ENCODE measurements at places on chromosomes 6 and 20.
A peak's percentile ranks its signal among the peaks of the same experiment; 100 is the strongest.

DNA sequence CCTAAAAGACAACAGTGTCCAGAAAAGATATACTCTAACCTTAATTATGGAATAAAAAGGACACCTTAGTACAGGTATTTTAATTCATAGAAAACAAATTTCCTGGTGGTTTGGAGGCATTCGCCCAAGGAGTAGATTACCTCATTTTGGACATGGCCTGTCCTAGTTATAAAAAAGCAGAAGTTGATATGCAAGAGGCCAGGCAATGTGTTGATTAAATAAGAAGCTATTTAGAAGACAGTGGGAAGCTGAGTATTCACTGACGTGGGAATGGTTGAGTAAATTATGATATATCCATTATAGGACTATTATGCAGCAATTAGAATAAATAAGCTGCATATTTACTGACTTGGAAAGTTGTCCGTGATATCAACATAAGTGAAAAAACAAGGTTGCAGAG, 314.9 kb downstream of the ALDH8A1 start:
- DNase-seq, result no peak

- DNase-seq, result peak; percentile 91
These were observed 1.8 kb upstream of the KCNQ5 start for GRCh38 chr6:72619883-72620696.

DNA sequence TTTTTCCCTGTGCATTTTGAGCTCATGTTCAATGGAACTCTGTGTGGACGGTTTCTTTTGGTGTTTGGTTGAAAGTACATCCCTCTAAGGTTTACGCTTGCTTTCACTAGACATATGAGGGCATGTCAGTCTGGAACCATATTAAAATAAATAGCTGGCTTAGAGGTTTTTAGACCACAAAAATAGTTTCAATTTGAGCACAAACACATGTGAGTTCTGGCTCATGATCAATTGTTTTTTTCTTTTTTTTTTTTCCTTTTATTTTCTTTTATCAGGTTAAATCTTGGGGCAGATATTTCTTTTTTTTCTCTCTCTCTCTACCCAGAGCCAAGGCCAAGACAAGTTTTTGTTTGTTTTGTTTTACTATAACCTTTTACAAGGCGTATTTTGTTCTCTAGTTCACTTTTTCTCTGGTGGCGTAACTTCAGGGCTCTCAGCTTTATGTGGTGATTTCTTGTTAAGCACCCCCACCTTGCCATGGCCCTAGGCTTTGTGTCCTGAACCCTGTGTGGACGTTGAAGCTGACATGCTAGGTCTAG, 92.9 kb downstream of the SHLD1 start:
- no peak for DNase-seq

DNA sequence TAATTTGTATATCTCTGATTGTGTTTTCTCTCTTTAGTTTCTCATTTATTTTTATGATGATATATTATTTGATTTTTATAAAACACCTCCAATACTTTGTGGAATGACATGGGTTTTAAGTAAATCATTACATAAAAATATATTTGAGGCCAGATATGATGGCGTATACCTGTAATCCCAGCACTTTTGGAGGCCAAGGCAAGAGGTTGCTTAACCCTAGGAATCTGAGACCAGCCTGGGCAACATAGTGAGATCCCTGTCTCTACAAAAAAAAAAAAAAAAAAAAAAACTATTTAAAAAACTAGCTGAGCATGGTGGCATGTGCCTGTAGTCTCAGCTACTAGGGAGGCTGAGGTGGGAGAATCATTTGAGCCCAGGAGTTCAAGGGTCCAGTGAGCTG, 87.3 kb downstream of the BMP6 start:
- no peak for DNase-seq

DNA sequence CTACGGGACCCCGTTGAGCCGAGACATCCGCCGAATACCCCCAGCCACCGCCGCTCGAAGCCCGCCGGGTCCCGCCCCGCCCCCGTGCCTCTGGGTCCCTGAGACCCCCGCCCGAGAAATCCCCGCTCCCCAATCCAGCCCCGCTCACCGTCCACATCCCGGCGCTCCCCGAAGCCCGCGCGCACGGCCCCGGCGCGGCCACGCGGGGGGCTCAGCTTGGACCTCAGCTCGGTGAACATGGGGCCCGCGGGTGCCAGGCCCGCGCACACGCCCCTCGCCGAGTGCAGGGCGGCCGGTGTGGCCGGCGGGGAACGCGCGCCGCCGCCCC, 249 bp downstream of the SAMD10 start:
- DNase-seq, result no peak

GRCh38 chr20:8431538-8432434, 299.7 kb downstream of the PLCB1 start:
- no peak for DNase-seq

DNA sequence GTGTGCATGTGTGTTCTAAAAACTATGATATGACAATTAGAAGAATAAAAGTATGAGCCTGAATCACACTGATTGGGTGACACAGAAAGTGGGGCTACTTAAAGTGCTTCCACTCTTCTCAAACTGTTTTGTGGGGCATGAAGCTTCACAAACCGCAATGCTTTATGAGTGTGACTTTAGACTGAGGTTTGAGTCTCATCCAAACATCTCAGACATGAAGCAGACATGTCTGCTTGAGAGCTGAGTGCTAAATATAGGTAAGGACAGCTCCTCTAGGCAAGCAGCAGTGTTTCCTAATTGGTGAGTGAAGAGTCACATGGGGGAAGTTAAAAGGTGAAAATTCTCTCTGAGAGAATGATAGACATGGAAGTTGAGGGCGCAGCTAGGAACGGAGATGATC, 726.9 kb upstream of the CITED2 start:
- DNase-seq, result no peak

DNA sequence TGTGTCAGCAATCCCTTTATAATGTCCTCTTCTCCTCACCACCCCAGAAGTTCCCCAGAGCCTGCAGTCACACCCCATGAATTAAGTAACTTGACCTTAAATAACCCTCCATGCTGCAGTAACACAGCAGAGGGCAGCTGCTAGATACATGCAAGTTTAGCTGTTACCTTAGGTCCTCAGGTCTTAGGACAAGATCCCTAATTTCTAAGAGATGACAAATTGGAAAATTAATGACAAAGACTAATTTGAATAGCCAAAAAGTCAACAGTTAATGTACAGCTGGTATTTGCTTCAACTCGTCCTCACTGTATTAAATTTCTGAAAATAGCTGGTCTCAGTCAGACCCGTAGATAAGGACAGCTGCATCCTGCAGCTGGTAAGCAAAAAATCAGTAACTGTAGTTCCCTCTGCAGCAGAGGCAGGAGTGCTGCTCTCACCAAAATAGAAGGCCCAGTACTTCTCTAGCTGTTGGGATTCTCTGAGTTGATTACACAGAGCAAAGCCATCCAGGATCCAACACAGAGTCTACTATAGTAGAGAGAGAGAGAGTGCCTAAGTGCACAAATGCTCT, 62.4 kb downstream of the TNFRSF21 start:
- no peak for DNase-seq

DNA sequence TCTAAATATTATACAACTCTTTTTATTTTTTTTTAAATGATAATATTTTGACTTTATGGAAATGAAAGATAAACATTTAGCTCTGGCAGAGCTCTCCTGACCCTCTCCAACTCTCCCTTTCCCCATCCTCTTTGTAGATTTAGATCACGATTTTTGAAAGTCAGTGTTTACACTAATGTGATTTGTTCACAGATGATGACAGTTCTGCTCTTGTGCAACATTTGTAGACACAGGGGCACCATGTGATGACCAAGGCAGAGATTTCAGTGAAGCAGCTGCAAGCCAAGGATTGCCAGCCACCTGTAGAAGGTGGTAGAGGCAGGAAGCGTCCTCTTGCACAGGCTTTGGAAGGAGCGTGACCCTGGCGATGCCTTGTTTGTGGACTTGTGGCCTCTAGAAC, 483.2 kb downstream of the QKI start:
- DNase-seq, result no peak

- DNase-seq, result no peak
These were observed 246.1 kb downstream of the RIMS1 start for GRCh38 chr6:72132427-72132826.

- no peak for DNase-seq
These were observed 3.6 kb upstream of the BRD2 start for GRCh38 chr6:32964776-32965175.

- DNase-seq, result no peak
These were observed 80.9 kb downstream of the RNGTT start for GRCh38 chr6:88882536-88882935.

DNA sequence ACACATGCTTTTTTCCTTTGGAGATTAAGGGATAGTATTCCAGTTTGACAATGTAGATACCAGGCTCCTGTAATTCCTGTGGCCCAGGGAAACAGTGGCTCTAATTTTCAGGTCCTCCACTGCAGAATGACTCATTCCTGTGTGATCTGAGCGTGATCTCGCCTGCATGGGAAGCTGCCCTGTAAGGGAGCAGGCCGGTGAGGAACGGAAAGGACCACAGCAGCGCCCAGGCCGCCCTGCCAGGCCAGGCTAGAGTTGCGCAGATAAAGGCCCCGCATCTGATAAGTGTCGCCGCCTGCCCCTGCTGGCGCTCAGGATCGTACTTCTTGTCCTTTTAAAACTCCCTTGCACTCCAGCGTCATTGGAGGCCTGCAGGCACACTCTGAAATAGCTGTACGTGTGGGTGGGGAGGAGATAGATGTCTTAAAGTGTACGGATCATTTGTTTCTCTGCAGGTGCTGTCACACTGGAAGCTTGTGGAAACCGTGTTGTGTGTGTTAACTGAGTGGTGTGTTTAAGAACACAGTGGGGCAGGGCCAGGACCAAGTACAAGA, 60.7 kb downstream of the SYNJ2 start:
- no peak for DNase-seq

DNA sequence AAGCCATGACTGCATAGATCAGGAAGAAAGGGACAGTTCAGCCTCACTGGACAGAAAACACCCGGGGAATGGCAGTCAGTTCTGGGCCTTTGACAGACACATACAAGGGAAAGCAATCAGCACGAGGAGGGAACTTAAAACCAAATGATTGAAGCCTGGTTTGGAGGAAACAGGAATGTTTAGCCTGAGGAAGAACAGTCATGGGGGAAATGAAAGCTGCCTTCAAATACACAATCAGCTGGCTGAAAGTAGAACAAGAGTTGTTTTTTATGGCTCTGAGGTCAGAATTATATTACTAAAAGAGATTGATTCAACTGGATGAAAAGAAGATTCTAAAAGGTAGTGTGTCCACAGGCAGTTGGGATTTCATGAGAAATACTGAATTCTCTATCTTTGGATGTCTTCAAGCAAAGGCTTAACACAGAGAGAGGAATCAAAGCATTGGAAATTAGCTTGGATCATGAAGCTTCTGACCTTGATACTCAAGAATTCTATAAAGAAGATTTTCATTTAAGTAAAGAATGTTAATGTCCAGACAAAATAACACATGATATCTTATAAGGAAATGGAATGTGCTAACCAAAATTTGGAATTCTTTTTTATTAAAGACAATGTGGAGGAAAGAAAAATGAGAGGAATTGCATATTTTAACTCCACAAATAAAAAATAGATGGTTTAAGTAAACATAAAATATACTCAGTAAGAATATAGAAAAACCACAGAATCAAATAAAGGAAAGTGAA, 216.6 kb downstream of the IBTK start:
- no peak for DNase-seq

GRCh38 chr20:64240243-64241015, 15.1 kb upstream of the PCMTD2 start:
- DNase-seq, result no peak

- no peak for DNase-seq
These were observed 5.9 kb upstream of the VSTM2L start for GRCh38 chr20:37896932-37897548.

GRCh38 chr6:164022632-164023031, 608.1 kb downstream of the QKI start:
- DNase-seq, result no peak

- DNase-seq, result no peak
These were observed 95.6 kb downstream of the SYCP2 start for GRCh38 chr20:59837623-59838394.

DNA sequence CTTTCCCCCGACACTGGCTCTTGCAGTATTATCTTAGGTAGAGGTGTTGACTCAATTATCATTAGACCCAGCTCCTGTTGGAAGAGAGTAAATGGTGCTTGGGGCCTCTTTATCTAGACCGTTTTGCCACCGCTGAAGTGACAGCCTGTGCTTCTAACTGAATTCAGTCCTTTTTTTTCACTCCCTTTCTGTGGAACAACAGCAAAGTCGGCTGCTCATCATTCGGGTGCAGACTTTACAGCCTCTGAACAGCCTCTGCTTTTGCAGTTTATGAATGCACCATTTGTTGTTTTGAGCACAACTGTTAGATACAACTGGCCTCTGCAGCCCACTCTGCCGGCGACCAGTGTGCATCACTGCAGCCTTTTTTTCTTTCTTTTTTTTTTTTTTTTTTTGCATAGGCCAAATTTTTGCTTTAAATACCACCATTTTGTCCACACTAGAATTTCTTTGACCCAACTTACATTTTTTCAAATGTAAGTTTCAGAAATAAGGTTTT, 35.8 kb downstream of the RREB1 start:
- no peak for DNase-seq

GRCh38 chr6:163906006-163906710, 491.6 kb downstream of the QKI start:
- DNase-seq, result no peak

GRCh38 chr6:21455071-21455470, 138.5 kb upstream of the SOX4 start:
- DNase-seq, result no peak

DNA sequence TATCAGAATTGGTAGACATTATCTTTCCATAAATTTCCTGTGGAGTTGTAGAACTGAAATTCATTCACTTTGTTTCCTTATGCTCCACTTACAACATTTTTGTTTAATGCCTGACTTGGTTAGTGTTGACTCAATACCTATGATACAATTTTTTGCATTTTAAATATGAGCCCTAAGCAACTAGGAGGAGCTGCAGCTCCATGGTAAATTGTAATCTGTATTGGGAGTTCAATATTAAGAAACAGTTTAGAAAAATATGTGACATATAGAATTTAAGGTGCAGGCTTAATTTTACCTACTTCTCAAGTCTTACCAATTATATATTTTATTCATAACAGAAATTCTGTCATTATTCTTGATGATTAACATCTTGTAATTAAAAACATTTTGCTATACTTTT, 868.3 kb downstream of the EYS start:
- no peak for DNase-seq

DNA sequence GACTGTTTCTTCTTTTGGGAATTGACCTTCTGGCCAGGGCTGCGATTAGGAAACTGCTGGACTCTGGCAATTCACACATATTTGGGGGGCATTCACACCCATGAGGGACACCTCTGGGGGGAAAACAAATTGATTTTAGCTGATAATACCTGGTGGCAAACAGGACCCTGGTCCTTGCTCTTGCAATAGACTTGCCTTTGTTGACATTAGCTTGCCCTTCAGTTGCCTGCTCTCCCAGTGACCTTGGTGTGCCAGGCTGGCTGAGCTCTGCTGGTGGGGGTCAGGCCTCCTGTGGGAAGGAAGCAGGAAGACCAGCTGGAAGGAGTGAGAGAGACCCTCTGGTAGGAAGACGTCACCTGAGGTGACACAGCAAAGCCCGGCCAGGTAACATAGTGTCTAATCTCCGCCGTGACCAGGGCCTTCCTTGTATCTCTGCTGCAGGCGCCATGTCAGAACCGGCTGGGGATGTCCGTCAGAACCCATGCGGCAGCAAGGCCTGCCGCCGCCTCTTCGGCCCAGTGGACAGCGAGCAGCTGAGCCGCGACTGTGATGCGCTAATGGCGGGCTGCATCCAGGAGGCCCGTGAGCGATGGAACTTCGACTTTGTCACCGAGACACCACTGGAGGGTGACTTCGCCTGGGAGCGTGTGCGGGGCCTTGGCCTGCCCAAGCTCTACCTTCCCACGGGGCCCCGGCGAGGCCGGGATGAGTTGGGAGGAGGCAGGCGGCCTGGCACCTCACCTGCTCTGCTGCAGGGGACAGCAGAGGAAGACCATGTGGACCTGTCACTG, 5.3 kb downstream of the CDKN1A start:
- no peak for DNase-seq
